Left colon (tissue), 2 donors: ENCODE measurements at places on chromosomes 7 and 10.

DNA sequence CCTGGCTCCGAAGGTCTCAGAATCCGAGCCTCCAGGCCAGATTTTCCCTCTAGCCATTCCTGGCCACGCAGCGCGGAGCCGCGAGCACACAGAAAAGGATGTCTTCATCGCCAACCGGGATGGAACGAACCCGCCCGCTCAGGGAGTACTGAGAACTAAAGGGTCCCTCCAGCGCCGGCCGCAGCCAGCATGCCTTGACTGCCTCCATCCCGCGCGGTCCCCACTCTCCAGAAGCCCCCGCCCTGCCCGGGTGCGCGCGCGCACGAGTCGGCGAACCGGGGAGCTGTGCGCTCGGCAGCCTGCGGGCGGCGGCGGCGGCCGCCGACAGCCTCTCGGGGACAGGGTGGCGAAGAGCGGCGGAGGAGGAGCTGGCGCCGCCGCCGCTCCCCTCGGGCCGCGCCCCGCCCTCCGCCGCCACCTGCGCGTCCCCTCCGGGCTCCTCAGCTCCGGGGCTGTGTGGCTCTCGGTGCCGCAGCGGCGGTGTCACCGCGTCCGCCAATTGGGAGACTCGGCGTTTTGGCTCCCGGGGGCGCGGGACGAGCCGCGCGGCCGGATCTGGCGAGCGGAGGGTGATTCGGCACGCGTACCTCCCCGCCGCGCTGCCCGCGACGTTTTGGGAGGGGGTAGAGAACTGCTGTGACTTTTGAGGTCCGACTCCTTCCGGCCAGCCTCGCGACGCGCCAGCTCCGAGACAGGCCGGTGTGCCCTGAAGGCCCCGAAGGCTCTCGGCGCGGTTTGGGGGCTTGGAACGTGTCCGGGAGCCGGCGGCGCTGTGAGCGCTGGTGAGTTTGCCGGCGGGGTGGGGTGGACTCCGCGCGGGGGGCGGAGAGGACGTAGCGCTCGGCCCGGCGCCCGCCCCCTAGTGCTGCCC, 453 bp upstream of the GALNT17 start:
- DNase-seq = peak; percentile 37

DNA sequence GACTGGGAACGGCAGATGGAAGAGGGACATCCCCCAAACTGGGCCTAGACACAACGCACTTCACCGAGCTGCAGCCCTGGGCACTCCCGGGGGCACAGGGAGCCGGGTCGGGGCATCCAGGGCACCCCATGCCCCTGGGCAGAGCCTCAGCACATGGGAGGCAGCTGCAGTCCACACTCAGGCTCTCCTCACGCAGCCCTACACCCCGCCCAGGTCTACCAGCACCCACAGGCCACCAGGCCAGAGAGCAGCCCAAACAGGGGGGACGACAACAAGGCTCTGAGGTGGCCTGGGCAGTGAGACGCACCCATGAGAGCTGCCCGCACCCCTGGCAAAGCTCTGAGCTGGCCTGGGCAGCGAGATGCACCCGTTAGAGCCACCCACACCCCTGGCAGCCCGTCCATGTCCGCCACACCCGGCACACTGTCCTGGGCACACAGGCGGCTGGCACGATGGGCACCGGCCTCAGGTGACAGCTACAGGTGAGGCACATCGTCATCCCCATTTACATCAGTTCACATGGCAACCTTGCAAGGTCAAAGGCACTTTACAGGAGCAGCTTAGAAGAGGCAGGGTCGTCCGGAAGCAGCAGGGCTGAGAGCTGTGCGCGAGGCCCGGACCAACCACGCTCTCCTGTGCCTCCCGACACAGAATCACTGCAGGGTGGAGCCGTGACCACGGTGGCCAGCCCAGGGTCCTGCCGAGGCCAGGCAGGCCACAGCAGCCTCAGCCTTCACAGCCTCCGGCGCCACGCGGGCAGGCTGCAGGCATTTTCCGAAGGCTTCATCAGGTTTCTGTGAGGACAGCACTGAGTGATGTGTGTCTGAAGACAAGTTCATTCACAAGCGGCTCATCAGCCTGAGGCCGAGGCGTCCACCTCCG, 228.6 kb downstream of the MAD1L1 start:
- peak; percentile 16 for DNase-seq

DNA sequence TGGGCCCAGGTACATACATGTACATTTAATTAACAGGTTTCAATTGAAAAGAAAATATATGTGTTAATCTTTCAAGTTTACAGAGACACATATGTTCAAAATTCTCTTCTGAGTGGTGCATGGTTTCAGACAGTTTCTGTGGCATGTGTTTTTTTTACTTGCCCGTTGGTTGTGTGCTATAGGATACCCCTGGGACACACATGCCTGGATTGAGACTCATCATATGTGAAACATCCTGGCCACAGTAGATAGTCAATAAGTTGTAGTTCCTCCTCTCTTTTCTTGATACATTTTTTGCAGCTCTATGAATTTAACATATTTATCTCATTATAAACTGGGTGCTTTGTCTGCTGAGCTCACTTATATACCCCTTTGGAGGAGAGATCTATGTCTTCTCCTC, 207.8 kb upstream of the CTBP2 start:
- DNase-seq = no peak

DNA sequence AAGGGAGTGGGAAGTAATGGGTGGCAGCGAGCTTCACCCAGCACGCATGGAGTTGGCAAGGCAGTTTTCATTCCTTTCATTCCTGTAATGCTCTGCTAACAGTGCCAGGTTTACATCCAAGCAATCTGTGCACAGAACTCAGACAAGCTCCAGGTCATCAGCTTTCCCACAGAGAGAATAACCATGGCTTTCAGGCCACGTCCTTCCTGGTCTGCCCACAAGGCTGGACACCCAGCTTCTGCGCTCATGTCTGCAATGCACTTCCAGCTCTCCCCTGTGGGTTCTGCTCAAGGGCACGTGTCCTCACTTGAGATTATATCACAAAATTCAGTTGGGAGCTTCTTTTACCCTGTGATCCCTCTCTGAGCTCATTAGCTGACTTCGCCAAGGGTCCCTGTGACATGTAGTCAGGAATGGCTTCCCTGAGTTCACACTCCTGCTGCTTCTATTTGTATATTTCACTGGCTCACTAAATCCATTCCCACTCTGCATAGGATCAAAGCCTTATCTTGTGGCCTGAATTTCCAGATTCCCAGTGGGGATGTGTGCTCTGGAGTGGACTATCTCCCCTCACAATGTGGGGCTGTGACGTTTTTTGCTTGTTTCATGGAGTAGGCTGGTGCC, 18.6 kb downstream of the AKR1C2 start:
- no peak for DNase-seq

DNA sequence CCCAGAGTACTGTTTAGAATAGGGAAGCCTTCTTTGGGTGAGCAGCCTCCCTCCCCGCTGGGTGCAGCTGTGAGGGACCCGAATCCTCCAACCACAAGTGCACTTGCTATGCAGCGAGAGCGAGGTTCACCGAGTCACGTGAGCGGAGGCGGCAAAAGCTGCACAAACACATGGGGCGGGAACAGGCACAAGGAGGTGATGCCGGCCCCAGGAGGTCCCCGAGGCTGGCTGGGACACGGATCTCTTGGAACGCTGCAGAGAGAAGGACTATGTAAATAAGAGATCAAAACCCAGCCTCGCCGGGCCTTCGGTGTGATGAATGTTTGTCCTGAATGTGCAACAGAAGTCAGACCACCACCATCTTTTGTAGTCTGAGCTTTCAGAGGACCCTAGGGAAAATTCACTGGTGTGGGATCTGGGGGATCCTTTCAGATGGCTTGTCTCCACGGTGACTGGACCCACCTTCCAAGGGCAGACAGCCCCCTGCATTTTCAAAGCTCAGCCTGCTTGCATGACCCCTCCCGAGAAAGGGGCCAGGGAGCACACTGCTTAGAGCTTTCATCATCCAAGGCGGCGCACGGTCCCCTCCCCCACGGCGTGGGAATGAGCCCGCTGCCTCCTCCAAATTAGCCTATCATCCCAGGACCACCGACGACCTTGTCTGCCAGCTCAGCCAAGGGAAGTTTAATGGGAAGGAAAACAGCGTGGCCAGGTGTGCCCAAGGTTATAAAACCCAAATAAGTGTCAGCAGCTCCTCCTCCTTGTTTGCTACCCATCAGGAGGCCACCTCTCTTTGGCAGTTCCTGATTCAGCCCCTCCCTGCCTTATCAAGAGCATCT, 327.7 kb downstream of the CXCL12 start:
- no peak for DNase-seq

GRCh38 chr10:131227163-131227740, 84.3 kb downstream of the TCERG1L start:
- DNase-seq = no peak

DNA sequence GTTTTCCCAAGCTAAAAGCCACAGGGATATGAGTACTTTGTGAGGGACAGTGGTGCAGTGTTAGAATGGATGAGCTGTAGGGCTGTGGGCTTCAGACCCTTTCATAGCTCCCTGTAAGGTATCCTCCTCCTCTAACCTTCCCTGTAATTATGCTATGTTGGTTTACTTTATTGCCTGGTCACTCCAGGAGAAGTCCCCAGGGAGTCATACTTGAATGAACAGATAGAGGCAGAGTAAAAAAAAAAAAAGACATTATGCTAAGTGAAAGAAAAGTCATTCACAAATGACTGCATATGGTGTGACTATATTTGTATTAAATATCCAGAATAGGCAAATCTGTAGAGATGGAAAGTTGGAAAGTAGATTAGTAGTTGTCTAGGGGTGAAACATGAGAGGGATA, 434.4 kb downstream of the AUTS2 start:
- no peak for DNase-seq
